CD4-positive, alpha-beta T cell (primary cell): ENCODE measurements at places on chromosomes 2 and 18.

DNA sequence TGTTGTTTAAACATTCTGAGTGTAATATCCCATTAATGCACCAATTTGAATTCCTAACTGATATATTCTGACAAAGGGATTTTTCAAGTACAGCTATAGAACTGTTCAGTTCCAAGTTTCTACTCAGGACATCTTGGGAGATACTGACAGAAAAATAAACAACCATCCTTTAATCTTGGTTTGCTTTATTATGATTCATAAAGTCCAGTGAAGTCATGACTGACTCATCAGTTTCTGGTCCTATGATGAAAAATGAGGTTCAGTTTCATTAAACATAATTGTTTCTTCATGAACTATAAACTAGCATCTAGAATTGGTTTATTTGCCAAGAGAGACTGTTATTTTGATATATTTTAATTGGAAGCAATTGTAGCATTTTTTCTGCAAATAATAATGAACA is 896.2 kb downstream of the CCDC85A start:
- no peak for DNase-seq

- no peak for DNase-seq
Measured at GRCh38 chr2:102154364-102154763, 11.8 kb downstream of the IL1R1 start.

DNA sequence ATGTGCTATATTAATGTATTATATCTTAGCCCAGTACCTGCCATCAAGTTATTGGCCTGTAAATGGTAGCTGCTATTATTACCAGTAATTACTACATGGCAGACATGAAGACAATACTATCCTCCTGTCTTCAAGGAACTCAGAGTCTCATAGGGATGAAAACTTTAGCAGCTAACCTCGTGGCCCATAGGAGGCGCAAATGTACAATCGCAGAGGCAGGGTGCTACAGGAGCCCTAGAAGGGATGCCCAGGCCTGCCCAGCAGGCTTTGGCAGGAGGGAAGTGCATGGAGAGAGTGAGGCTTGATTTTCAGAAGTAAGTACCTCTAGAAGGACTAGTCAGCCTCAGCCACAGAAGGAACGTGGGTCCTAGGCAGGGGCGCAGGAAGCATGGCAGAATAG is 44.7 kb upstream of the KIDINS220 start:
- DNase-seq, result no peak

DNA sequence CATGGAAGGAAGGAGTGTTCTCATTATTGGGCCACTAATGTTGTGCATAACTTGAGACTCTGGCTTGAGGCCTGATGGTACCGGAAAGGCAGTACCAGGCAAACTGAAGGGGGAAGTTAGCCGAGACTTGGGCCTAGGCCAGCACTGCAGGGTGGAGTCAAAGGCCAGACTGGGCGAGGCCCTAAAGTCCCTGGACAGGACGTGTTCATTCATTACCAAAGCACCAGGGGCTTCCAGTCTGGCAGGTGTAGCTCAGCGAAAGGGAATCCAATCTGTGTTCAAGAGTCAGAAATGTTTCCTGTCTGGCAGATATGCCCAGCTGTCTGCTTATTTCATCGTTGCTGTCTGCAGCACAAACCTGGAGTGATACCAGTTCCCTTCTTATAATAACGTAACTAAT is 4.7 kb upstream of the ITSN2 start:
- peak; percentile 53 for DNase-seq

GRCh38 chr2:230944123-230944653 is 19.1 kb upstream of the GPR55 start:
- no peak for DNase-seq
